ENCODE measurements at places on chromosomes 3 and 15.

DNA sequence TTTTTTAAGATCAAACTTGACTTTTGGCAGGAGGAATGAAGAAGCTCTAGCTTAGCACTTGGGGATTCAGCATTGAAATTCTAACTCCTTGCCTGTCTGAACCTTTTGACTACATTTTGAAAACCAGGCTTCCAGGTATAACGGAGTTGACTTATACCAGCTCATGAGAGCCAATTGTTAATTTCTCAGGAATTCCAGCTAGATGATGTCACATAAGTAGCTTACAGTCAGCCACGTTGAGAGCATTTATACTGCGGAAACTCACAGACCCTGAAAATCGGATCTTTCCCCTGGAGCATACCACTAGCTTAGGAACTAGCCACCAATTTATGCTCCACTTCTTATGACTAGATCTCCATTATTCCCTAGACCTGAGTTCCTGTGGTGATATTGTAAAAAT lies 321.4 kb upstream of the DPH6 start:
- no peak for DNase-seq

- DNase-seq: no peak
These were observed 43.0 kb upstream of the UTS2B start for GRCh38 chr3:191373327-191373726.

- DNase-seq: no peak
These were observed 29.6 kb upstream of the SGO1 start for GRCh38 chr3:20215636-20216035.

GRCh38 chr3:25493246-25493645 lies 65.2 kb downstream of the RARB start:
- DNase-seq: peak; percentile 69

GRCh38 chr15:52068004-52068615 lies 44.5 kb downstream of the BCL2L10 start:
- DNase-seq: no peak

GRCh38 chr15:101637516-101637915 lies 14.7 kb downstream of the TM2D3 start:
- peak; percentile 59 for DNase-seq

DNA sequence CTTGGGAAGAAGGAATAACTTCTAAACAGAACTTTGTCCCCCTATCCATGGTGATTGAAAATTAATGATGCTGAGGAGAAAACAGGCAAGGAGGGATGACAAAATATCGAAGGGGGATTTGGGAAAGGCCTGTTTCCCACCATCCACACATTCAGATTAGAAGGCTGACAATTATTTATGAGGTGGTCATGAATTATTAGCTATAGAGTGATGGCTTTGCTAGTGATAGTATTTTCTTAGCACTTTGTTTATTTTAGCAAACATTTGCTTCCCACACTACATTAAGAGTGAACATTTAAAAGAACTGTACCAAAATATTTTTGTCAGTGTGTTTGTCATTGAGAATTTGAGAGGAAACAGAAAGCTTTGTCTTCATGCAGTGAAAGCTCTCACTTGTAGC lies 172.6 kb upstream of the PDZRN3 start:
- DNase-seq: no peak

DNA sequence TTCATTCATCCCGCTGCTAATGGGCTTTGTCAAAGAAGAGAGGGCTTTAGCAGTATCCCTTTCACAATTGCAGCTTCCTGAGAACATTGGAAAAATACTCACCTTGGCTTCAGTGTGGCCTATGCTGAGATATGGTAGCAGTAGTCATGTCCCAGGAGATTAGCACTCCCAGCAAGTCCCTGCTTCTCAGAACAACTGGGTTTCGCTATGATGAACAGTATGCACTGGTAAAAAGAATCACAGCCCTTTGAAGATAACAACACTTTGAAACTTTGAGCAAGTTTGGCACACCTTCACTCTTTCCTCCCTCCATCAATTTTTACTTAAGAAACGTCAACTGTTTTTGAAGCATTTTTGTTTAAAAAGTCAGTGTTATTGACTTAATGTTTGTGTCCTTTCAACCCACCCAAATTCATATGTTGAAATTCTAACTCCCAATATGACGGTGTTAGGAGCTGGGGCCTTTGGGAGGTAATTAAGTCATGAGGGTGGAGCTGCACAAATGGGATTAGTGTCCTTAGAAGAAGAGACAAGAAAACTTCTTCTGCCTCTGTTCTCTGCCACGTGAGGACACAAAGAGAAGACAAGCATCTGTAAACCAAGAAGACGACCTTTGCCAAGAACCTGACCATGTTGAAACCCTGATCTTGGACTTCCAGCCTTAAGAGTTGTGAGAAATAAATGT lies 17.8 kb upstream of the PLSCR4 start:
- DNase-seq: no peak

GRCh38 chr3:89113344-89113743 lies 5.9 kb downstream of the EPHA3 start:
- DNase-seq: no peak

DNA sequence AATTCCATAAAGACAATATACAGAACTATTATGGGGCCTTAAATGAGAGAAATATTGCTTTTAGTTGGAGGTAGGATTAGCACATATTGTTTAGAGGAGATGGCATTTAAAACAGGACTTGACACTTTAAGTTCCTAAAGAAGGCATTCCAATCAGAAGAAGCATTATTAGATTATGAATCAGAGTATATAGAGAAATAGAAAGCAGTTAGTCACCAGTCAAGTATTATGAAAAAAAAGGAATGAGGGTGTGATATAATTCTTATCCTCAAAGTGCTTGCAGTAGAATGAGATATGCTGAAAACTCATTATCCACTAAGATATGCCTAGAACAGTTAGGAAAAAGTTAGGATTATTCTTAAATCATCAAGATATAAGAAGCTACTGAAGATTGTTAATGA lies 456.2 kb downstream of the ZNF385D start:
- peak; percentile 31 for DNase-seq

DNA sequence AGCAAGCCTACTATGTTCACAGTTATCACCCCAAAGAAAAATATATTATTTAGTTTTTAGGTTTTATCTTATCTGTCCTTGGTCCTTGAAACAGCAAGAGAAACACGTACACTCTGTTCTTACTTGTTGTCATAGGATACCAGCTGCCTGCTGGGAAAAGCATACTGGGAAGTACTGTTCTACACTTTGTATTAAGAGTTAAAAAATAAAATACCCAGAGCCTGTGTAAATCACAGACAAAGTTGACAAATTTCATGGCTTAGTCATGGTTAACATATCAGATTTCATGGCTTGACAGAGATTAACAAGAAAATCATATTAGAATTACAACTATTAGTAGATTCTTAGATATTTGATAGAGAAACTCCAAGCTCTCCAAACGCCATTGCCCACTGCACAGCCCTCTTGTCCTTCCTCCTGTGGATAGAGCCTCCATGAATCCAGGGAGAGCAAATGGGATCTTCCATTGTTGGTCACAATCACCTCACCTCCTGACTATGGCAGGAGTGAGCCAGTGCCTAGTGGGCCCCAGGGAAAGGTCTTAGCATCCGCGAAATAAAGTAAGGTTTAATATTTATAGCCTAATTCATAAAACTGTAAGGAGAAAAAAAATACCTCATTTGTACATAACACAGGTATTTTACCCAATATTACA lies 128.1 kb upstream of the WNT5A start:
- no peak for DNase-seq

- no peak for DNase-seq
These were observed 24.8 kb upstream of the ZNF774 start for GRCh38 chr15:90327311-90327710.

Data from astrocyte of the spinal cord (primary cell).